CD4-positive, alpha-beta T cell treated with Interleukin-4 for 4 hours (primary cell): ENCODE measurements at places on chromosomes 13 and 19.

- peak; percentile 55 for DNase-seq
These were observed 6.0 kb downstream of the TEKTIP1 start for GRCh38 chr19:3544742-3545668.

DNA sequence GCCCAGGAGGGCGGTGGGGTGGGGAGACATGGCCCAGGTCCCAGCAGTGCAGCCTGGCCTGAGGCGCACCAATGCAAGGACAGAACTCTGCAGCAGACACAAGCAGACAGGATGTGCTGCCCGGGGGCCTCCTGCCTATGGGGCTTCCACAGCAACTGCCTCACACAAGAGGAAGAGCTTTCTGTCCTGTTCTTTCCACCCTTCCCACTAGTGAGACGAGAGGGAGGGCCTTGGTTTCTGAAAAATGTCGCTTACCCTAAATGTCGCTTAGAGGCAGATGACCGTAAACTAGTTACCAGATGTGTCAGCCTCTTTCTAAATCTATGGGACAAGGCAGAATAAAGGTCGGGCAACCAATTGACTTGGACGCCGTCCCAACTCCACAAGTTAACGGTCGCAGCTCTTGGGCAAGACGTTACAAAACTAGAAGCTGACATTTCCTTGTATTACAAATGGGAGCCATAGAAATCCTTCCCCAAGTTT is at the start of gene LAIR1:
Gene LAIR1, minus strand, starts transcription at position 157 of the 483 bp plus-strand sequence. Its CDS starts 127 bp downstream, at position 30.
- peak; percentile 40 for DNase-seq

- DNase-seq: no peak
These were observed 316.2 kb upstream of the KLHL1 start for GRCh38 chr13:70424428-70424827.

- DNase-seq: no peak
These were observed 9.8 kb downstream of the ECSIT start for GRCh38 chr19:11519138-11519537.

- no peak for DNase-seq
These were observed 71.5 kb upstream of the GJB6 start for GRCh38 chr13:20303636-20304035.

DNA sequence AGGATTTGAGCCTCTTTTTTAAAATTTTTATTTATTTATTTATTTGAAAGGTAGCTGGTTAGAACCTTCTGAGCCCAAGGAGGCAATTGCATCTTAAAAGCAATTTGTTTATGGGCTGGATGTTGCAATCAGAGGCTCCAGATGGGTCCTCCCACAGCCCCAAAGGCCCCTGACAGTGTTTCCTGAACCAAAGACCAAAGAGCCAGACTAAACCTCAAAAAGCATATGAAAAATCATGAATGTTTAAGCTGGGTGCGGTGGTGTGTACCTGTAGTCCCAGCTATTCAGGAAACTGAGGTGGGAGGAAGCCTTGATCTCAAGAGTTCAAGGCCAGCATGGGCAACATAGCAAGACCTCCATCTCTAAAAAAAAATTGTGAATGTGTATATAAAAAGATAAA is 67.8 kb upstream of the RGCC start:
- no peak for DNase-seq

DNA sequence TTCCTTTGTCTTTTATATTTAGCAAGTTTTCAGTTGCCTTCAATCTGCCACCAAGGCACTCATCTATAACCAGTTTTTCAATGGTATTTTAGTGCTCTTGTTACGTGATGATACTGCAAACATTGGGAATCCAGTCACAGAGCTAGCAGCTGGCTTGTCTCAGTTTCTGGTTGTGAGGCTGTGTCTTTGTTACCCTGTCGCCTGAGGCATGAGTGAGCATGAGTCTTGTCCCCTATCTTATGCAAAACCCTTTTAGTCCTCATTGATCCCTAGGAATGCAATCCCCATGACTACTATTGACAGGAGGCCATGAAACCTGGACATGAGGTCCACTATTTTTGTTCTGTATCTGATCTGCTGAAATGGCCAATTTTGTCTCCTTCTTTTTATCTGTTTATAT is 391.0 kb downstream of the LMO7 start:
- DNase-seq: no peak

DNA sequence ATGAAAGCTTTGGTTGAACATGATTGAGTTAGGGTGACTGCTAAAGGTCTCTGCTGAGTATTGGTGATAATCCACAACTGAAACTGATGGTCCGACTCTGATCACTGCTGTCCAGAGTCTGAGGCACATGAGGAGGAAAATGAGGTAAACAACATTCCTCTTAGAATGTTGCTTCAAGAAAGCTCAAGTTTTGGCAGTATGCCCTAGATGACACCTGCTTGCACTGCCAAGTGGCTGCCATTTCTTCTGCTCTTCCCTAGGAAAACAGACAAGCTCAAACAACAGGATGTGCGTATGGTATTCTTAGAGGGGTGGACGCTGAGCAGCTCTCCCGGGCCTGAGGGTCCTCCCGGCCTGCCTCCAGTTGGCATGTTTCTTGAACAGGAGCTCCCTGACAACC is 15.2 kb upstream of the MTIF3 start:
- no peak for DNase-seq

DNA sequence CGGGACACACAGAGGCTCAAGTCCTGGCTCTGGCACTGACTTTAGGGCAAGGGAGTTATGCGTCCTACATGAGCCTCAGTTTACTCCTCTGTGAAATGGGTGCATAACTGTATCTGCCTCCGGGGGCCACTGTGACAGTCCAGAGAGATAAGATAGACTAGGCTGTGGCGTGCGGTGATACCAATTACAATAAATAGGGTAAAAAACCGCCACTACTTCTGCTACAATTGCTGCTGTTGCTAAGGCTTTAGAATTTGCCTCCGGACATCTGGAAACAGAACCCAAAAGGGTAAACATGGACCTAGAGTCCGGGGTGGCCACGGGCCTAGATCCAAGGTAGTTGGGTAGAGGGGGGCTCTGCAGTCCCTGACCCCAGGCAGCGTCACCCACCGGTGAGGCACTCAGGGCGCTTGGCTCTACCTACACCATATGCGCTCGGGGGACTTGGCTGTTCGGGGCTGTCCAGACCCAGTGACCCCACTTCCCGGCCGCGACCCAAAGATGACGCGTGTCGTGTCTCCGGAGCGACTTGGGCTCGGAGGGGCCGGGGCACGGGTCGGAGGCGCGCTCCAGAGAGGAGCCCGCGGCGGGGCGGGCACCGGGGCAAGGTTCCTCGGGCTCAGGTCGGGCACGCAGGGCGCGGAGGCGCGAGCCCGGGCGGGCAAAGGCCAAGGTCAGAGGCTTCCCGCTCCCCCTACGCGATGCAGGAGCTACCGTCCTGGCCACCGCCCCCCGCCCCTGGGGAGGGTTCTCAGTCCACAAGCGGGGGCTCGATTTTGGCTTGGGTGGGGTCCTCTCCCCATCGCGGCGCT is 1.1 kb downstream of the INSR start:
- no peak for DNase-seq

DNA sequence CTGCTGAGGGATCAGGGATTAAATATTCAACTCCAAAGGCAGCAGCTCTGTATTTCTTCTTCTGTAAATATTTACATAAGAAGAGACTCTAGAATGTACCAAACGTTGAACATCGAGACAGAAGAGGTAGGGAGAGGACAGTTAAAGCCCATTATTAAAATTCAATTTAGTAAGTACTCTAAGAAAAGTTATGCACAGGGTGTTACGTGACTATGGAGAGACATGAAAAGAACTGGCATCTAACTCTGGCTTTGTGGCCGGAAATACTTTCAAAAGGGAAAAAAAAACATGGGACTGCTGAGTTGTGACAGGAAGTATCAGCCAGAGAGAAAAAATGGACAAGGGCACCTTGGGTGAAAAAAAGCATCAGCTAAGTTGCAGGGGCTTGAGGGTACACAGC is 36.7 kb downstream of the LNX2 start:
- no peak for DNase-seq

DNA sequence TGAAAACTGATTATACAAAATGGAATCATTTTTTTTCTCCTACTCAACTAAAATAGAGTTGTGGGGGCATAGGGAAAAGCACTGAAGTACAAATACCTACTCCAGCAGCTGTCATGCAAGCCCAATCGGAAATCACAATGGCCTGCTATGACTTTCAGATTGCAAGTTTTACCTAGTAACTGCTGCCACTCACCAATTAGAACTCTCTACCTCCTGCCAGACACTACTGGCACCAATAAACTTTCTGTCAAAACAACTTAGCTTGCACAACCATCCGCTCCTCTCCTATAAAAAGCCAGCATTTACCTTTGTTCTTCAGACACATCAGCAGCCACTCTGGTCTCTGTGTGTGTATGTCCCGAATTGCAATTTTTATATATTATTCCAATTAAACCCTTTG is 9.3 kb upstream of the TRPC4 start:
- no peak for DNase-seq

DNA sequence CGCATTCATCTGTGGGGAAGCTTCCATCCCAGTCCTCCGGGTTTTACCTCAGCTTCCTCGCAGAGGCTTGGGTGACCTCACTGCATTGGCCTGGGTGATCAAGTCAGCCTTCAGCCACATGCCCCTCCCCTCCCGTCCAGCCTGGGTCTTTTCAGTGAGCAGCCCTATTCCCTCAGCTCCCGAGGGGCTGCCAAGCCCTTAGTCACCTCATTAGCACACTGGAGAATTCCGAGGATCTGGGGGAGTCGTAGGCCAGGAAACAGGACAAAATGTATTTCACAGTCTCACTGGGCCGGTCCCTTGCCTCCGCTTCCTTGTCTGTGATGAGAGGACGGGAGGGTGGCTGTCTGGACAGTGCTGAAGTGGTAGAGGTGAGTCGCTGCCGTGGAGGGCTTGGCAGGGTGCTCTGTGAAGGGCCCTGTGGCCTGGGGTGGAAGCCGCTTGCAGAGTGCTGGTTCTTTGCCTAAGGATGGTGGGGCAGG is 19.9 kb downstream of the KDM4B start:
- no peak for DNase-seq

GRCh38 chr19:46009530-46010510 is 13.0 kb downstream of the PGLYRP1 start:
- DNase-seq: peak; percentile 58

DNA sequence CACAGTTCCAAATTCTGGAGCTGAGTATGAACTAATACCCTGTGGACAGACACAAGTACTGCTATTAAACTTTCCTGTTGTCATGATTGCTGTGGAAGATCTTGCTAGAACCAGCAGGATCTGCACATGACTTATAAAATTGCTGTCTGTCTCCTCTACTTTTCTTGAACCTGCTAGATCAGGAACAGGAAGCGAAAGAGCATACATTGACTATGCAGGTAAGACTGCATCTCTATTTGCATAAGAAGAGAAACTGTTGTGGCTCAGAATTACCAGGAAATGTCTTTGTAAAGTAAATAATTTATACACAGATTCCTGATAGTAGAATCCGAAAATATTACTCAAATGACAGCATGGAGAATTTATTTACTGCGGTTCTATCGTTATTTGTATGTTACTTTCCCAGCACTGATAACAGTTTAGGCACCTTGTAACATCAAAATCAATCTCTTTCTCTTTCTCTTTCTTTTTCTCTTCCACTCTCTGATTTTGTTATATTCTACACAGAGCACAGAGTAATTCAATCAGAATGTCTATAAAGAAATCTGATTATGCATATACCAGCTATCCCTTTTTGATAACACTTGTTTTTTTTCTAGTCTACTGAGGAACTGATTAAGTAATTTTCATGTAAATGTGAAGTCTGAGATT is 226.5 kb downstream of the MYO16 start:
- DNase-seq: no peak

GRCh38 chr13:41891119-41891518 is 69.8 kb downstream of the VWA8 start:
- no peak for DNase-seq

DNA sequence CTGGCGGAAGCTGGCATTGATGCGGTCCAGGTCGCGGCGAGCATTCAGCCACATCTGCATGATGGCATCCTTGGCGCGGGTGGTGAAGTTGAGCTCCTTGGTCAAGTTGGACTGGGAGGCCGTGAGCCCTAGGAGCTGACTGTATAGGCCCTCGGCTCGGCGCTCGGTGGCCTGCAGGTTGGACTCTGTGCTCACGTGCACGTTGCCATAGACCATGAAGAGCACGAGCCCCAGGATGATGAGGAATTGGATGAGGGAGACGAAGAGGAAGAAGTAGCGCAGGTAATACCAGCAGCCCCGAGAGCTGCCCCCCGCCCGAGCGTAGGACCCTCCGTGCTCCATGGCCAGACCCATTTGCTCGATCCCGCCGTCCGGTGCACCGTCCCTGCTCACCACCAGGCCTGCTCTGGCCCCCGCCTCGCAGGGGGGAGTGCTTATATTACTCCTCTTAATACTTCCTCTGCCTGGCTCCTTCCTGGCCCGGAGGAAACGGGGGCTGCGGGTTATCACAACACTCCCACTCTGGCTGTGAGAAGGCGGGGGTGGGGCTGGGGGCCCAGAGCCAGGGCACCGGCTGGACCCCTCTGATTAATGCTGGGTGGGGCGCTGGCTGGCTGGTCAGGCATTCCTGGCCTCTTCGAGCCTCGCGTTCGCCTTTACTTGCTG is at the start of gene PLVAP:
Gene PLVAP, minus strand, starts transcription at position 408 of the 666 bp plus-strand sequence. Its CDS starts 54 bp downstream, at position 354.
- no peak for DNase-seq

- no peak for DNase-seq
These were observed 184.9 kb downstream of the TM9SF2 start for GRCh38 chr13:99686157-99686572.

- DNase-seq: no peak
These were observed 5.8 kb upstream of the REXO1 start for GRCh38 chr19:1854039-1854541.

DNA sequence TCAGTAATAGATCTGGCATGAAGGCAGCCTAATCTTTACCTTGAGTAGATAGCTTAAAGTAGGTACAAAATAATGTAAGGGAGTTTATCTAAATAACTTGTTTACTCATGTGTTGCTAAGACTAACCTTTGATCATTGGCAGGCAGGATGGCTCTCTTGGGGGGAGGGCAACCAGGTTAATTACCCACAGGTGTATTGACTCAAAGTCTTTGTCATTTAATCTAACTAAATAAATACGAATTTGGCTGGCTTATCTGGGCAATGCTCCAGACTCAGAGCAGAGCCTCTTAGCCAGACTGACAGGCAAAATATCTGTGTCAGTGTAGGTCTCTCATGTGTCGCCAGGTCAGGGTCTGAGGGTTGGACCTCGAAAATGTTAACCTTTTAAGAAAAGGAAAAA is 283.4 kb upstream of the KLHL1 start:
- DNase-seq: no peak

DNA sequence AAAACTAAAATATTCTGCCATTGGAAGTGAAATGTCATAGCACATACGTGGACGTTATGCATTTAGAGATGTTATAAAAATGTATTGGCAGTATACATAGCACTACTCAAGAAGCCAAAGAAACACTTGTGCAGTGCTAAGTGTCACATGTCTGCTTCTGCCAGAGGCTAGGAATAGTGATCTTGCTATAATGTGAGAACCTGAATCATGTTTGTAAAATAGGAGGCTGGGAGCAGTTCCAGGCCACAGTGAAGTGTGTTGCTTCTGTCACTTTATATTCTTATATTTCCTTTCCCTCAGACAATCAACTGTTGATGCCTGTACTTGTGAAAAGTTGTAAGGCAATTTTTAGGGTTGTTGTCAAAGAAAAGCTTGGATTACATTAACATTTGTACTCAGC is 3.4 kb downstream of the TRAPPC2B start:
- DNase-seq: no peak

- no peak for DNase-seq
These were observed 6.8 kb downstream of the F2RL3 start for GRCh38 chr19:16895467-16896145.
